ENCODE measurements at places on chromosomes 1 and 21.

GRCh38 chr1:59034925-59035324 is 251.1 kb upstream of the JUN start:
- no peak for DNase-seq

DNA sequence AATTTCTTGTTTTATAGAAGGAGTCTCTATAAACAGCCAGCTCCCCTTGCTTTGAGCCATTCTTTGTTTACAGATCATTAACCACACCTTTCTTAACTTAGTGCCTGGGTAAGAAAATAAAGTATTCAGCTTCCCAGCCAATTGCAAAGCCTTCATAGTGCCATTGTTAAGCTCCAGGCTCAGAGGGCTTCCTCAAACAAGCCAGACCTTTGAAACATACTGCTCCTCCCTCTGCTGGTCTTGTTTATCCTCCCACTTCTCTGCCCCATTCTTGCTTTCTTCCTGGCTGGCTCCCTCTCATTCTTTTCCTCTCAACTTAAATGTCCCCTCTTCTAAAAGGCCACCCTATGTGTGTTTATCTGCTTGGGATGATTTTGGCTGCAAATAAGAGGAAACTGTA is 319.4 kb upstream of the ST6GALNAC5 start:
- DNase-seq, result no peak

DNA sequence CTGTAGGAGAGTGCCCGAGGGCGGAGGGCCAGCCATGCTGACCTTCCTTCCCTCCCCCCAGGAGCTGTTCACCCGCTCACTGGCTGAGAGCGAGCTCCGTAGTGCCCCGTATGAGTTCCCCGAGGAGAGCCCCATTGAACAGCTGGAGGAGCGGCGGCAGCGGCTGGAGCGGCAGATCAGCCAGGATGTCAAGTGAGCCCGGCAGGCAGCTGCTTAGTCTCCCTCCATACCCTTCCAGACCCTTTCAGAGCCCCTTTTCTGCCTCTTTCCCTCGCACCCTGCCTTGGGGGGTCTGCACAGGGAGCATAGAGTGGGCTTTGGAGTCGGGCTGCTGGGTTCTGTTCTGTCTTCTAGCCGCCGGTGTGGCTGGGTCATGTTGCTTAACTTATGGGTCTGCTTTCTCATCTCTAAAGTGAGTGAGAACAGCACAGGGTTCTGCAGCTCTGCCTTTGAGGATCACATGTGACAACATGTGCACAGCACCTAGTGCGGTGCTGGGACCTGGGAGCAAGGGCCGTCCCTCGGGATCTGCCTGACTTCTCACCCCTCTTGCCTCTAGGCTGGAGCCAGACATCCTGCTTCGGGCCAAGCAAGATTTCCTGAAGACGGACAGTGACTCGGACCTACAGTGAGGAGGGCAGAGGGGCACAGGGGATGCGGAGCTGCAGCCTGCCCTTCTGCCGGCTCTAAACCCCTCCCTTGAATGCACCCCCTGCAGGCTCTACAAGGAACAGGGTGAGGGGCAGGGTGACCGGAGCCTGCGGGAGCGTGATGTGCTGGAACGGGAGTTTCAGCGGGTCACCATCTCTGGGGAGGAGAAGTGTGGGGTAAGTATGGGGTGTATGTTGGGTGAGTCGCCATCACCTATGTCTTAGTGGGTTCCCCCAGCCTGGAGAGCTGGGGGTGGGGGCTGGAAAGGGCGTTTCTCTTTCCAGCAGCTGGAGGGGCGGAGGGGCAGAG is 6.2 kb downstream of the AMPD2 start:
- DNase-seq, result peak; percentile 50

- DNase-seq, result no peak
These were observed 1.5 kb downstream of the F13B start for GRCh38 chr1:197065559-197065958.

DNA sequence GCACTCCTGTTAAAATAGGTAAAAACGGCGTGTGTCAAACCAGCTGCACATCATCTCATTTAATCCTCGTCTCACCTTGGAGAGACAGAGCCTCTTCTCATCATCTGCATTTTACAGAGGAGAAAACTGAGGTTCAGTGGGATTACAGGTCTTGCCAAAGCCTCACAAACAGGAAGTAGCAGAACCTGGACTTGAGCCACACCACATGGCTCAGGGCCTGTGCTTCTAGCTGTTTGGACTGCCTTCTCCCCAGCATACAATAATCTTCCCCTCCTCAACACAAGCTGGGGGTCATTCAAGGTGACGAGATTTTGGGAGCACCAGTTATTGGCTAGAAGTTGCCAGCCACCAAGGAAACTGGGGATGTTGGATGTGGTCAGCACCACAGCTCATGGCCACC is 167.9 kb upstream of the ZC3H12A start:
- no peak for DNase-seq

- no peak for DNase-seq
These were observed 5.0 kb upstream of the MRPS15 start for GRCh38 chr1:36469163-36469562.

DNA sequence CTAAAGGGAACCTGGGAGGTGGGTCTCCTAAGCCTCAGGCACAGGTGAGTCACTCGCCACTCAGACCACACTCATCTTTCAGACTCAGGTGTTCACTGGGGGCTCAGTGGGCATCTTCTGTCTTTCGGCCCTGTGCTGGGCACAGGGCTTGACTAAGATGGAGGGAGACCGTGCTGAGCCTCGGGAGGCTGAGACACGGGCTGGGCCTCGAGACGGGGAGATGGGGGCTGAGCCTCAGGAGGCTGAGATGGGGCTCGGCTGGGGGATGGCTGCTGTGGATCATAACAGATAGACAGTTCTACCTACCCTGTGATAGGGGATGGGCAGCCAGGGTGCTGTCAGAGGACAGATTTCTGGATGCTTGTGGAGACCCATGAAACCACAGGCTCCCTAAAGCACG is 15.5 kb upstream of the IFNLR1 start:
- no peak for DNase-seq

DNA sequence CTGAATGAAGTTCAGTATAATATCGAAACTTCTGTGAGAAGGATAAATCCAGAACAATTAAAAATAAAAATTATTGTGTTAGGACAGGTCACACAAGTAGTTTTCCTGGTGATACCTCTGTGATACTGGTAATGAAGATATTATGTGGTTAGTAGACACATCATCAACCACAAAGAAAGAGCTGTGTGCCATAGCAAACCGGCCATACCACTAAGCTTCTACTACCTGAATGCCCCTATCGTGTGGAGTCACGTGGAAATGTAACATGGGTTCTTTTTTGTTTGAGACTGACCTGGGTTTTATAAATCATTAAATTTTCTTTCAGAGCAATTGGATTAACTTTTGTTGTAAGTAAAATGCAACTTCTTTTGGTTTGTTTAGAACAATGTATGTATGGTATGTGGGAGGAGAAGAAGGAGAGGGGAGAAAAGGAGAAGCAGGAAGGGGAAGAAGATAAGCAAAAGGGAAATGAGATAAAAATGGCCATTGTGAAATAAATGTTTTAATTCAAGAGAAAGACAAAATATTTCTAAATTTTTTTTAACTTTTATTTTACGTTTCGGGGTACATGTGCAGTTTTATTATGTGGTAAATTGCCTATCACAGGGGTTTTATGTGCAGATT is 58.2 kb upstream of the LRRC8B start:
- DNase-seq, result no peak

GRCh38 chr1:63548303-63548702 is 25.0 kb downstream of the EFCAB7 start:
- no peak for DNase-seq

GRCh38 chr1:209873067-209873799 is 45.5 kb downstream of the UTP25 start:
- DNase-seq, result no peak

DNA sequence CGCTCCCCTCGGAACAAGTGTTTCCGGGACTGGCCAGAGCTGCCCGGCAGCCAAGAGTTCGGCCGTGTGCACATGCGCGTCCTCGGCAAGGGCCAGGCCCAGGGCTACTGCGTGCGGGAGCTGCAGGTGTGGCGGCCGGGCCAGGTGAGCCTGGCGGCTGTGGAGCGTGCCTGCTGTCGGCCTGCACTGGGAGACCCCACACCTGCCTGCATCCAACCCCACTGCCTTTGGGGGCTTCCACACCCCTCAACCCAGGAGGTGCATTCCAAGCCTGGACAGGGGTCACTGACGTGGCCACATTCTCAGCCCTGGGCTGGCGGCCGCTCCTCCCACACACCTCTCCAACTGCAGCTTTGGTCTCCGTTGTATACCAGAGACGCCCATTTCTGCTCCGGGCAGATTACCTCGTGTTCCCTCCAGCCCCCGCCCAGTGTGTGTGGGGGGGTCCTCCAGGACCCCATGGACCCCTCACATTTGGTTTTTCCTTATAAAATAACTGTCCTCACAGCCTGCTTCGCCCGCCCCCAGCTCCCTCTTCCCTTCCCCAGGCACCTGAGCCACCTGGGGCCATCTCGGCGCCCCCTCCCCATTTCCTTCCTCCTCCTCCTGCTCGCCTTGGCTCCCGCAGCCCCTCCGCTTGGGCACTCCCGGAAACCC is 6.1 kb downstream of the RNF223 start:
- no peak for DNase-seq

DNA sequence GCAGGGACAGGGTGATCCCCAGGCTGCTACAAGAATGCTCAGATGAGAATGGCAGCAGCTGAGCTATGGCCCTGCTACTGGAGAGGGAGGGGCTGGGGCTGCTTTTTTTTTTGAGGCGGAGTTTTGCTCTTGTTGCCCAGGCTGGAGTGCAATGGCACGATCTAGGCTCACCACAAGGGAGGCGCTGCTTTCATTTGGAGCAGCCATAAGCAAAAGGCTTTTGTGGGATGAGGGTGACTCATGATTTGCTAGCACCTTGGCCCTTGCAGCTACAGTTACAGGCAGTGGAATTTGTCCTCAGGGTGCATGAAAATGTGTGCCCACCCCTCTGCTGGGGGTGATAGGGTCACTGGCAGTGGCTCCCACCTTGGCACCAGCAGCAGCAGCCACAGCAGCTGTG is 32.4 kb upstream of the CYP4A22 start:
- DNase-seq, result no peak

DNA sequence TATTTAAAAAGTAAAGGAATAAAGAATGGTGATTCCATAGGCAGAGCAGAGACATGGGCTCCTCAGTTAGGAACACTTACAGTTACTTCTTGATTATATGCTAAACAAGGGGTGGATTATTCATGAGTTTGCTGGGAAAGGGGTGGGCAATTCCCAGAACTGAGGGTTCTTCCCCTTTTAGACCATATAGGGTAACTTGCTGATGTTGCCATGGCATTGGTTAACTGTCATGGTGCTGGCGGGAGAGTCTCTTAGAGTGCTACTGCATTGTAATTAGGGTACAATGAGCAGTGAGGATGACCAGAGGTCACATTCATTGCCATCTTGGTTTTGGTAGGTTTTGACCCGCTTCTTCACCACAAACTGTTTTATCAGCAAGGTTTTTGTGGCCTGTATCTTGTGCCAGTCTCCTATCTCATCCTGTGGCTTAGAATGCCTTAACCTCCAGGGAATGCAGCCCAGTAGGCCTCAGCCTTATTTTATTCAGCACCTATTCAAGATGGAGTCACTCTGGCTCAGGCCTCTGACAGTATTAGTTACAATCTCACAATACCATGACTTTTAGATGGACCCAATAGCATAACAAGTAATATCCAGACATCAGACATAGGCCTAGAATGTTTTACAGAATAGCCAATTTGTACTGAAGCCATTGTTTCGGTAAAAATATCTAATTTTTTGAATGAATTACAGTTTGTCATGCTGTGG is 106.8 kb downstream of the ZBTB18 start:
- DNase-seq, result no peak

DNA sequence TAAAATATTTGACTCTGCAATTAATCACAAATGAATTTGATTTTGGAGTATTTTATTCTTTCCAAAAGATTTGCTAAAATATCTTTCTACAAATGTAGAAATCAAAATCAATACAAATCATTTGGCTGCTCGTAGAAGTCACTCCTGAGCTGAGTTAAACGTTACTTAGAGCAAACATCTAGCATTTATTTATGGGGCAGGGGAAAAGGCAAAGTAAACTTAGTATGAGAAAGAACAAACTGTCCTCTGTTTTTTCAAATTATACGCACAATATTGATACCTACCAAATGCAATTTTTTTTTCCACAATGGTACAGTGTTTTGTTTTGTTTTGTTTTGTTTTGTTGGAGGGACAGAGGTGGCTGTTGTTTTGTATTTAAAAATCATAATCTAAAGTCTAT is 233.8 kb downstream of the TTLL7 start:
- no peak for DNase-seq

GRCh38 chr1:207962716-207963426 is 51.9 kb upstream of the CD34 start:
- DNase-seq, result peak; percentile 70

GRCh38 chr1:119912963-119913362 is 16.6 kb upstream of the ADAM30 start:
- DNase-seq, result no peak

- DNase-seq, result no peak
These were observed 105.1 kb downstream of the BEND5 start for GRCh38 chr1:48671578-48671977.

- peak; percentile 94 for DNase-seq
These were observed 14.8 kb upstream of the WASF2 start for GRCh38 chr1:27504588-27505419.

Measured in left hindlimb (tissue), 1 donor.